ENCODE measurements at places on chromosomes 3 and 15.
A peak's percentile ranks its signal among the peaks of the same experiment; 100 is the strongest.

DNA sequence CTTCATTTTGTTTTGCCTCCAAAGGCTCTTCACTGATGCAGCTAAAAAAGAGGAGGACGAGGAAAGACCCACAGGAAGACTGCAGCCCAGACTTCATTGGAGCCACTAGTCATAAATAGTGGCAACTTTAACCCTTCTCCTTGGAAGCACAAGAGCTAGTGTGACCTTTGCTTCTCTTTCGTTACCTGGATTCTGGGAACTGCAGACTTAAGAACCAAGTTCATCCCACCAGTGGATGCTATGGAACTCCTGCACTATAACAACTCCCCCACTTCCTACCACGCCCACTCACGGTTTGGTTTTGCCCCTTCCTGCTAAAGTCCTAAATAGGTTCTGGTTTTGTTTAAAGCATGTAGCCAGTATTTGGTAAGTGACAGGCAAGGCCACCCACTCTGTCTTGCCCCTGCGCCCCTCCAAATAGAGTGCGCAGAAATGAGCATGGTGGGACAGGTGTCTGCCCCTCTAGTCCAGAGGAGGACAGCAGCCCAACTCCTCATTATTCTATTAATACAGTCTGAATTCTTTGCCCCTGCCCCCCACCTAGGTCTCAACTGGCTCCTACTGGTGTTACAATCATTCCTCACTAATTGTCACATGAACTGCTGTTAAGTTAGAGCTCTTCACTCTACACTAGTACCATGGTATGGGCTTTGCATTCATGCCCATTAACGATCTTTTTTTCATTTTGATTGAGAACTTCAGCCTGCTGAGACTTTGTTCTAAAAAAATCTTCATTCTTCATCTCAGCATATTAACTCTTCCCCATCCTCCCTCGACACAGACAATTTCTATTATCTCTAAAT lies 504.6 kb downstream of the FOXP1 start:
- peak; percentile 26 for DNase-seq

DNA sequence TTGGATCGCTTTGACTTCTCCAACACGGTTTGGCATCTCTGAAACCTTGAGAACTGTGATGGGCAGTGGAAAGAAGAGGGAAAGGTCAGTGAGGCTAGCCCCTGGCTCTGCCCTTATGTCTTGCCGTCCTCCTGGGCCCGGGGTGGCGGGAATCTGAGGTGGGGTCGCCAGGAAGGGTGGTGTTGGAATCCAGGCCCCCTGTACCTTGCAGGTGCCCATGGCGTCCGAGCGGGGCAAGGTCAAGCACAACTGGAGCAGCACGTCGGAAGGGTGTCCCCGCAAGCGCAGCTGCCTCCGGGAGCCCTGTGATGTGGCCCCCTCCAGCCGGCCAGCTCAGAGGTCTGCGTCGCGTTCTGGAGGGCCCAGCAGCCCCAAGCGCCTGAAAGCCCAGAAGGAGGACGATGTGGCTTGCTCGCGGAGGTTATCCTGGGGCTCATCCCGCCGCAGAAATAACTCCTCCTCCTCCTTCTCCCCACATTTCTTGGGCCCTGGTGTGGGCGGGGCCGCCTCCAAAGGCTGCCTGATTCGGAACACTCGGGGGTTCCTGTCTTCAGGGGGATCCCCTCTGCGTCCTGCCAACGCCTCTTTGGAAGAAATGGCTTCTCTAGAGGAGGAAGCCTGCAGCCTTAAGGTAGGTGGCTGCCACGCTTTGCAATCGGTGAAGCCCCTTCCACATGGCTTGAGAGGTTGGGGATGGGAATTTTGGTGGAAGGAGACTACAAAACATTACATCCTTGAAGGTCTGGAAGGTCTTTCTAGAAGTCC lies 907 bp downstream of the TATDN2 start:
- peak; percentile 77 for DNase-seq

GRCh38 chr3:194602669-194603171 lies 30.5 kb downstream of the TMEM44 start:
- DNase-seq = no peak

DNA sequence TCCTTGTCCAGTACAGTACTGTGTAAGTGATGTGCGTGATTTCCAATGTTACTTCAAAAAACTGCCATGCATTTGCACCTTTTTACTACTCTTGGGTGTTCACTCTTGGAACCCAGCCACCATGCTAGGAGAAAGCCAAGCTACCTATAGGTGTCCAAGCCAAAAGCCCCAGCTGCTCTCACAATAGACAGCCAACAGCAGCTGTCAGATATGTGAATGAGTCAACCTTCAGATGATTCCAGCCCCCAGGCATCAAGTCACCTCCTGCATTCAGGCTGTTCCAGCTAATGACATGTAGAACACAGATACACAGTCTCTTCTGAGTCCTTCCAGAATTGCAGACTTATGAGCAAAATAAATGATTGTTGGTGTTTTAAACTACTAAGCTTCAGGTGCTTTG lies 417.7 kb upstream of the TGFBR2 start:
- DNase-seq = no peak

DNA sequence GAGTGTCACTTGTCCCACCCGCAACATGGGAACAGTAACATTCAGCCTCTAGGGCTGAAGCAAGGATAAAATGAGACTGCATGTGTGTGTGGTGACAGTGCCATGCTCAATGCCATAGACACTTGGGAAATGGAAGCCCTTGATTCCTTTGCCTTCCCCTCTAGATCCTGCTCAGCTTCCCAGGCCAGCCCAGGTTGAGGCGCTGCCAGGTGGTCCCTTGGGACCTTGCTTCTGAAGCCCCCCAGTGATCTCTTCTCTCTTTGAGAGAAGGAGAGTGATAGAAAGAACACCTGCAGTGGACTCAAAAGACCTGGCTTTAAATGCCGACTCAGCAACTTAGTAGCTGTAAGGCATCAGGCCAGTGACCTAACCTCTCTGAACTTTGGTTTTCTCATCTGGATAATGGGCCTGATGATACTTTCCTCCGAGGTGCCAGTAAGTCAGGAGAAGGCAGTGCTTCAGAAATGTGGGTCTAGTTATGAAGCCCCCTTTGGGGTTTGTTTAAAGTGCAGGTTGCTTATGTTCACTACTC lies 144.5 kb downstream of the RPLP1 start:
- DNase-seq = no peak

GRCh38 chr3:133935843-133936769 lies 40.4 kb upstream of the RAB6B start:
- no peak for DNase-seq

GRCh38 chr3:156455839-156456238 lies 99.1 kb downstream of the SSR3 start:
- DNase-seq = no peak

- no peak for DNase-seq
Observed at GRCh38 chr3:72889310-72890165, 1.7 kb downstream of the GXYLT2 start.

DNA sequence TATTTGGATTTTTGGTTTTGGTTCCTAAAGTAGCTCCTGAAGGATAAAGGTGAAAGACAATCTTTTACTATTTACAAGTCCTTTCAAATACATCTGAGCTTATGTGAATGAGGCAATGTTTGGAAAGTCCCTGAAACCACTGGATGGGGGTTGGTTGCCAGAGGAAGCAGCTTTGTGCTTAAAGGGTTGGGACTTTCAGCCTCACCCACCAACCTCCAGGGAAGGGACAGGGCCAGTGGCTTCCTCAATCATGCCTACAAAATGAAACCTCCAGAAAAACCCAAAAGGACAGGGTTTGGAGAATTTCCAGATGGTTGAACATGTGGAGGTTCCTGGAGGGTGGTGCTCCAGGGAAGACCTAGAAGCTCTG lies 20.9 kb upstream of the ABHD17C start:
- peak; percentile 85 for DNase-seq

GRCh38 chr15:52213206-52213605 lies 22.0 kb upstream of the GNB5 start:
- DNase-seq = no peak

- no peak for DNase-seq
Observed at GRCh38 chr3:10337323-10338163, 16.6 kb upstream of the SEC13 start.

GRCh38 chr15:52483707-52484106 lies 45.0 kb downstream of the MYO5A start:
- peak; percentile 88 for DNase-seq

GRCh38 chr3:49707113-49707480 lies 12.4 kb downstream of the AMIGO3 start:
- no peak for DNase-seq

- peak; percentile 79 for DNase-seq
Observed at GRCh38 chr15:80072285-80072994, 13.0 kb downstream of the ZFAND6 start.

DNA sequence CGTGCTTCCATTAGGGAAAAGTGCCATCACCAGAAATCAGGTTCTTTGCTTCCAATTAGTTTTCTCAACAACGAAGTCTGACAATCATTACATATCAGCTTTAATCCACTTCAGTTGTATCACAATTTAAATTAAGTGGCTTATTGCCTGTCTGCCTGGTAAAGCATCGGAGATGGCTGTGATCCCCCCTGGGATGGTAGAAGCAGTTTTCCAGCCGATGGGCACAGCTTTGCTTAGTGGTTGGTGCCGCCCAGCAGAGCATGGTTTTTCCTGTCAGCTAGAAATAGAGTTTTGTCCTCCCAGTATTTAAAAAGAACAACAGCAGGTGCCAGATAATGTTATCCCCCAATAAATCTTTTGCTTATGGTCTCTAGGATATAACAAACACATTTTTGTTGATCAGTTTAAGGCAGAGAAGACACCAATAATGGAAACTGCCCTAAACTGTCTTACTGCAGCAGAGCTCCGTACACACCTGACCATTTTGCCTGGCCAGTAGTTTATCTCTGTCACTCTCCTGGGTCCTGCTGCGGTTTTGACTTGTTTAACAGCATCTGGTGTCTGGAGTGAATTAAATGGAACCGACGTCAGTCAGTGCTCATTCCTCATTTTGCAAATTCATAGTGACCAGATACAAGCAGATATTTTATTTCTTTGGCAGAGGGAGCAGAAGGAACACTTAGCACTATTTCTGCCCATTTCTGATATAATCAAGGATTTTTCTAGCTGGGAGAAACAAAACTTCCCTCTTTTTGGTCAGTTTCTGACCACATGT lies 79.1 kb downstream of the SLC49A4 start:
- DNase-seq = no peak

DNA sequence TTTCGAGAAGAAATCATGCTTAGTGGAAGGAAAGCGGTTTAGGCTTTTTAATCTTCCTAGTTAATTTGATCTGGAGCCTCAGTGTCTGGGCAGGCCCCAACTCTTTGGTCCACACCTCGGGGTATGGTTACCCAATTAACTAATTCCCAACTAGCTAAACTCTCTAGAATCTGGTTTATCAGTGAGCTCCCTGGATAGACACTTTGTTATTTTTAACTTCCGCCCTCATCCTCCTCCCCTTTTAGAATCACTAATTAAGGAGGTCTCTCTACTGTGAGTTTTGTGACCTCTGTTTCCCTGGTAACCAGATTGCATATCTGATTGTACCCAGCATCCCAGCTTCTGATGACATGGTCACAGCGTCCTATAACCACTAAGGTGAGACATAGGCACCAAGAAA lies 112.2 kb downstream of the RARB start:
- no peak for DNase-seq

DNA sequence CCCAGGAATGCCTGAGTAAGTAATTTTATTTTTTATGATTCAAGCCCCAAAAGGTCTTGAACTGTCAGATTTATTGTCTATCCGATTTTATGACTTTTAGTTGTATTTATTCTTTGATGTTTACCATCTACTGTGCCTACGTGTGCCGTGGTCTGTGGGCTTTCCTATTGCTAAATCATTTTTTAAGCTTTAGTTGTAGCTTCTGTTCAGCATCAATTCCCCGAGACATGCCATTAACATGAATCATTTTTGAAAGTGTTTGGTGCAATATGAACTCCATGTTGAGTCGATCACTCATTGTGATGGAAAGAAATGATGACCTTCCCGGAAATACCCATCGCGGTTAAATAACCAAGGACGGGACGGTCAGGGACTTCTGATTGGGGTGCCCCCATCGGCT lies 268.7 kb upstream of the THRB start:
- DNase-seq = no peak

- peak; percentile 92 for DNase-seq
Observed at GRCh38 chr3:10228248-10228950, 19.9 kb upstream of the TATDN2 start.

GRCh38 chr3:193665370-193665989 lies 72.5 kb downstream of the OPA1 start:
- peak; percentile 63 for DNase-seq

DNA sequence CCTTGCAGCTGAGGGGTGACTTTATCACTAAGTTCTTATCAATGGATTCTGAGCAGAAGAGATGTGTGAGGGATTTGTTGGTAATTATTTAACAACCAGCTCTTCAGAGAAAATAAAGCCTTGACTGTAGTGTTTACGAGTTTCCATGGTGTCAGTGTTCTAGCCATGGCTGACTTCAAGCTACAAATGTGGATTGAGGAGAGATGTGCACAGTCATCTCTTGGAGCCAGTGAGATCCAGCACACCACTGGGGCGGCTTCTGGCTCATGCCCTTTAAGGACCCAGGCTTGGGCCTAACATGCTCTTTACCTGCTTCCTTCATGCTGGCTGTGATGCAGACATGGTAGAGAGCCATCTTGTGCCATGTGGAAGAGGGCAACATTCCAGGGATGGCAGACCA lies 145.6 kb upstream of the MRPS22 start:
- DNase-seq = no peak

GRCh38 chr15:74776821-74777768 lies 4.8 kb upstream of the CSK start:
- DNase-seq = peak; percentile 84

- no peak for DNase-seq
Observed at GRCh38 chr15:53875139-53875538, 103.1 kb upstream of the UNC13C start.

GRCh38 chr15:50059883-50060282 lies 59.1 kb downstream of the ATP8B4 start:
- no peak for DNase-seq

GRCh38 chr3:97835761-97836160 lies 13.9 kb downstream of the CRYBG3 start:
- DNase-seq = no peak

GRCh38 chr3:153171256-153171655 lies 9.2 kb downstream of the RAP2B start:
- DNase-seq = no peak

- DNase-seq = peak; percentile 91
Observed at GRCh38 chr15:77858792-77859490, 218.6 kb downstream of the TBC1D2B start.

- DNase-seq = peak; percentile 94
Observed at GRCh38 chr15:89090791-89091626, 2.8 kb downstream of the ABHD2 start.

GRCh38 chr3:146540236-146540635 lies 4.2 kb downstream of the PLSCR1 start:
- peak; percentile 66 for DNase-seq

- no peak for DNase-seq
Observed at GRCh38 chr15:50312636-50313035, 42.4 kb downstream of the GABPB1 start.

DNA sequence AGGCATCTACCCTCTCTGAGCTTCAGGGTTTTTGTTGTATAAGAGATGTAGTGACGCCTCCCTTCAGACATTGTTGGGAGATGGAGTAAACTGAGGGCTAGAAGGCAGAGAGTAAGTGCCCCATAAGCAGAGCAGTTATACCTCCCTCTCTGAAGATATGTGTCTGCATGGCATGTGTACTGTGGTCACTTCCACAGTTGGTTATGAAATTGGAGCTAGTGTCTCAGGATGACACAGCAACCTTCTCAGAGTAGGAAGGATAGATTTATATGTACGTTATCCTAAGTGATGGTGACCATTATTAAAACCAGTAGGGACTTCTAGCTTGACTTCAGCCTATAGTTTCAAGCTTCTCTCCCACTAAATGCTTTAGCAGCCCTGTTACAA lies 17.9 kb downstream of the PXK start:
- DNase-seq = peak; percentile 50

All from suppressor macrophage (primary cell).